ENCODE measurements at places on chromosomes 5 and 9.

DNA sequence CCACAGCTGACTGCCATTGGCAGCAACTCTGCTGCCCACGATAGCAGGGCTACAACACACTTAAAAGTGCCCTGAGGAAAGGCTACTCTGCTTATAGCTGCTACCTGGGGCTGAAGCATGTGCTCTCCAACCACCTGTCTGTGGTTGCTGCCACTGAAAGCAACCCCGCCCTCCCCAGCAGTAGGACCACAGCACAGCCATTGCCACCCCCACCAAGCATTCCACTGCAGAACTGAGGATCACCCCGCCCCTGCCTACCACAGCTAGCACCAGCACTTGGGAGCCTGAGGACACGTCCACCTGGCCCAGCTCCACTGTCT is 85.8 kb downstream of the LPAR1 start:
- no peak for DNase-seq

- DNase-seq = no peak
Measured at GRCh38 chr5:53361708-53362107, 118.7 kb upstream of the FST start.

- peak; percentile 91 for DNase-seq
Measured at GRCh38 chr5:142013734-142014521, 1.1 kb upstream of the GNPDA1 start.

- no peak for DNase-seq
Measured at GRCh38 chr5:86864051-86864450, 246.3 kb downstream of the COX7C start.

DNA sequence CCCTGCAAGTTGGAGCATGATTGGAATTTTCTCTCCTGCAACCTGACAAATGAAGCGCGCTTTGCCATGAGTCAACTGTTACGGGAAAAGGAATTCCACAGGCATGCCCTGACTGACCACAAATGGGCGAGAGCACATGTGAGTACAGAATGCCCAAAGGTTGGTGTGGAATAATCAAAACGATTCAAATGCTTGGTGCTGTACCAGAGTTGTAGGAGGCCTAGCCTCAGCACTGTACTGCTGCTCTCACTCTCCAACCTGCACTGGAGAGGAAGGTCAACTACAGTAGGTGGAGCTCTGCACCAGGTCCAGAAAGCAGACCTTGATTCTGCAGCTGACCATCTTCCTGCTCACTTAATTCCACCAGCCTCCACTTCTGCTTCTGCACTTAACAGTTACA is 406.9 kb upstream of the ACTBL2 start:
- peak; percentile 76 for DNase-seq

- DNase-seq = no peak
Measured at GRCh38 chr5:1824109-1824821, 23.1 kb downstream of the NDUFS6 start.

- DNase-seq = peak; percentile 83
Measured at GRCh38 chr9:98502976-98503325, 205.8 kb downstream of the GABBR2 start.

DNA sequence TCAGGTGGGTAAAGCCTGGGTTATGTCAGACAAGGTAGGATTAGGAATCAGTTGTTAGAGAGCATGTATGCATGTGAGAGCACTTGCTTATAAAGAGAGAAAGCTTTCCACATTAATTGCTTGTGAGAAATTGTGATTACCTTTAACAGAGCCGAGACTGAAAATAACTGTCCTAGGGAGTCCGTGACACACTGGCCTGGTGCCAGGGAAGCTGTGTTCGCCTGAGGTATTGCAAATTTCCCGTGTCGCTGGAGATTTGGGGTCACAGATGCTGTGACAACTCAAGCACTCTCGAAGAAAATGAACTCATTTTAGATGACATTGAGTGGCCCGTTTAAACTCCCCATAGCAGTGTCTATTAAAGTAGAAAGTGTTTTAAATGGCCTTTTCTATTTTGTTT is 9.6 kb downstream of the SLC1A1 start:
- DNase-seq = no peak

DNA sequence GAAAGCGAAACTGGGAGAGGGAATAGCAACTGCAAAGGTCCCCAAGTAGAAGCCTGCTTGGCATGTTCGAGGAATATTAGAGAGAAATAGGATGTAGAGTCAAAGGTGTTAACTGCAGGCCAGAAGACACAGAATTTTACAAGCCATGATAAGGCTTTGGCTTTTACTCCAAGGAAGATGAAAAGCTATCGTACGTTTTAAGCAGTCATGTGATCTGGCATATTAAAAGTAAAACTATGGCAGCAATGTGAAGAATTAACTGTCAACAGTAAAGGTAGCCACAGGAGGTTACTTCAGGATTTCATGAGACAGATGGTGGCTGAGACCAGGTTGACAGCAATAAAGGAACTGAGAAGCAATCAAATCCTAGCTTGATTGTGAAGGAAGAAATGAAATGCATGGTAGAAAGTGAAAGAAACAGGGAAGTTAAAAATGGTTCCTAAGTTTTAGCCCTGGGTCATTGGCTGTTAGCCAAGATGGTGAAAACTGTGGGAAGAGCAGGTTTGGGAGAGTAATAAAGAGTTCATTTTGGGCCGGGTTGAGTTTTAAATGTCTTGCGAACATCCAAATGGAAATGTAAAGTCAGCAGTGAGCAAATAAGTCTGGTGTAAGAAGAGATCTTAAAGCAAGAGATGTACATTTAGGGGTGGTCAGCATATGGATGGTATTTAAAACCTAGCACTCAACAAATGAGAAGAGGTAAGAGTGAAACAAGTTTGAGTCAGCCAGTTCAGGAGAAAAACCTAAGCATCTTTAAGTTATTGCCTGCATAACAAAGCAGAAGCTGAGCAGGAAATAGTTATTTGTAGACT is 20.3 kb upstream of the TTC33 start:
- DNase-seq = no peak

DNA sequence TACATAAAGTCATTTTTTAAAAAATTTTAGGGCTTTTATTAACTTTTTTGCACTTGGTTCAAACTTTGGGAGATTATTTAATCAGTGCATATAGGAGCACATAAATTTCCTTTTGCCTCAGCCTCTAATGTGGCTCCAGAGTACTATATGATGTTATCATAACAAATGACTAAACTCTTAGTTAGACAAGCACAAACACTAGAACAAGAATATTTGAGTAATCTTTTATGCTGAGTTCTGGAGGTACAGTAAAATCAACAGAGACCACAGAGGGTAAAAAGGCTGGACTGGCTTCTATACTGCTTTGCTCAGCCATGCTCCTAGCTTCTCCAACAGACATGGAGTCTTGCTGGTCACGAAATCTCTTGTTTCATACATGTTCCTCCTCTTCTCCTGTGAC is 52.5 kb upstream of the SGCD start:
- DNase-seq = peak; percentile 9

DNA sequence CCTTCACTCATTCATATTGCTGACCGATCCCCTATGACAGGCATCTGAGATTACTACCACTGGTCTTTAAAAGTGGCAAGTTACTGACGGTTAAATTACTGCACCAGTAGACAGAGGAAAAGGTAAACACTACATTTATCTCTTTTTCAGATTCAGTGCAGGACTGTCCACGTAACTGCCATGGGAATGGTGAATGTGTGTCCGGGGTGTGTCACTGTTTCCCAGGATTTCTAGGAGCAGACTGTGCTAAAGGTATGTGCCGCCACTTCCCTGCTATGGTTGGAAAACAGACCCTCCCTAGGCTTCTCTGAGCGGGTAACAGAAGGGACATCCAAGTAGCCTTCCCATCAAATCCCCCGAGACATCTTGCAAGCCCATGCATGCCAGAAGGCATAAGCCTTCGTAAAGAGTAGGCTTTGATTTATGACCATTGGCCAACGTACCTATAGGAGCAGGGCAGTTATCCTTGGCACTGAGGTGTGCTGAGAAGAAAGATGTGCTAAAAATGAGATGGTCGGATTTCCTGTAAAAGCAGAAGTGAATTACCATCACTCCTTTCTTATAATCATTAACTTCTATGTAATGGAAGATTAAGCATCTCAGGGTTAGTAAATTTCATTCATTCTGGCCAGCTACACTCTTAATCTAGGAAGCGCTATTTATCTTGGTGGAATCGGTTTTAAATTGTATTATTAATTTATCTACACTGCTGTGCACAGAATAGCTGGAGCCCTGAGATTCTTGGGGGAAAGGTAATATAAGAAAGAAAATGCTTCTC is 193.4 kb upstream of the WWC1 start:
- DNase-seq = no peak

DNA sequence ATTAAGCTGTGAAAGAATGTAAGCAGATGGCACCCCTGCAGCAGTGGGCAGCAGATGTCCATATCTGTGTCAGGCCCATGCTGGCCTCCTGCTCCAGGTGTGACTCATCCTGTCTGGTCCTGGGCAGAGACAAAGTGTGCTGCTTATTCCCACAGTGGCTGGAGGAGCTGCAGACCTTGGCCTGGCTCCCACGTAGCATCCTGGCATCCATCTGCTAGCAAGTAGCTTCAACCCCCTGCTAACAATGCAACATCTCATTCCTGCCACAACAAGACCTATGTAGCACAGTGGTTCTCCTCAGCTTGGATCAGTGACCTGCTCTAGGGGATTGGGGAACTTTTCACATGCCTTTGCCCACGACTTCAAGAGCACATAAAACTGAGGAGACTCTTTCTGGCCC is 126.4 kb upstream of the SLC12A2 start:
- DNase-seq = peak; percentile 67

- no peak for DNase-seq
Measured at GRCh38 chr9:19976226-19976625, 187.4 kb upstream of the SLC24A2 start.

DNA sequence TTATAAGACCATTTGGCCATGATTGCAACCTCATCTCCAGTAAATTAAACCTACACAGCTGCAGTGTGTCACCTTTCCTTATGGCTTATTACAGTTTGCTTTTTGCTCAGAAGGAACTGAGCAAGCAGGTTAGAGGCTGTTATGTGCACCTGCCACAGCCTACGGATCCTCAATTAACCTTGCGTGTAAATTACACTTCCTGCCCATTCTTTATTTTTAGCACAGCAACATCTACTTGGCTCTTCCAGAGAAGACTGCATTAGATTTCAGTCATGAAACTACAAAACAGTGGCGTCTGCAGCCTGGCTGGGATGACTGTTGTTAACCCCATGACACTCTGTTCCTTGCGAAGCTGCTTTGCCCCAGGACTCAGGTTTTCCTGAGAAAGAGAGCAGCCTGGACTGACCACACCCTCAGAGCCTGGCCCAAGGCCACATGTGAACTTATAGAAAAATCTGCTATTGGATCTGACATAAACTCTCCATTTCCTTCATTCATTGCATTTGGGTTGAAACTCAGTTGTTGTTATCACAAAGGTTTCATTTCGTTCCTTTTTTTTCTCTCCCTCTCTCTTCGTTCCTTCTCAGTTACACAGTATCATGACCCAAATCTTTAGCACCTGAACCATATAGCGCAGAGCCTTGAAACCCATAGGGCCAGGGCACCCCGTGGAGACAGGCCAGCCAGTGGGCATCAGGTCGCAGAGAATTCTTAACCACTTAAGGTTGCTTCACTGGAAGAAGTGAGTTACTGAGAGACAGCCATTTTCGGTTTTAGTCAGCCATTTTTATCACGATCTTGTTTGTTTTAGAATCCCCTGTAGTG is 138.6 kb downstream of the PALM2AKAP2 start:
- no peak for DNase-seq

- DNase-seq = peak; percentile 96
Measured at GRCh38 chr5:115419846-115420585, 123.6 kb upstream of the CCDC112 start.

- no peak for DNase-seq
Measured at GRCh38 chr9:98856982-98857381, 49.5 kb downstream of the GALNT12 start.

- DNase-seq = peak; percentile 81
Measured at GRCh38 chr9:107425101-107426025, 64.2 kb downstream of the KLF4 start.

DNA sequence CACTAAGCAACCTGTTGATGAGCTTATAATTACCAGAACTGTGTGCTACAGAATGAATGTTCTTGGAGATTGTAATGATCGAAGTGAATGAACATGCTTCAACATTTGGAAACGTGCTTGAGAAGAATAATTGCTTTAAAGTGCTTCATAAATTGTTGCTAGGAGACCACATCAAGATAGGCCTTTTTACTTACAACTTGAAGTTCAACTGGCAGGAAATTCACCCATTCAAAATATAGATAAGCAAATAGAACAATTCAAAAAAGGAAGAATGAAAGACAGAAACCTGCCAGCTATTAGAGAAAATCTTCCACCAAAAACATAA is 38.0 kb upstream of the SLC44A1 start:
- DNase-seq = no peak

GRCh38 chr9:124725068-124725452 is 46.1 kb downstream of the NR6A1 start:
- DNase-seq = no peak

GRCh38 chr9:28491121-28491520 is 917.8 kb upstream of the C9orf72 start:
- DNase-seq = no peak

DNA sequence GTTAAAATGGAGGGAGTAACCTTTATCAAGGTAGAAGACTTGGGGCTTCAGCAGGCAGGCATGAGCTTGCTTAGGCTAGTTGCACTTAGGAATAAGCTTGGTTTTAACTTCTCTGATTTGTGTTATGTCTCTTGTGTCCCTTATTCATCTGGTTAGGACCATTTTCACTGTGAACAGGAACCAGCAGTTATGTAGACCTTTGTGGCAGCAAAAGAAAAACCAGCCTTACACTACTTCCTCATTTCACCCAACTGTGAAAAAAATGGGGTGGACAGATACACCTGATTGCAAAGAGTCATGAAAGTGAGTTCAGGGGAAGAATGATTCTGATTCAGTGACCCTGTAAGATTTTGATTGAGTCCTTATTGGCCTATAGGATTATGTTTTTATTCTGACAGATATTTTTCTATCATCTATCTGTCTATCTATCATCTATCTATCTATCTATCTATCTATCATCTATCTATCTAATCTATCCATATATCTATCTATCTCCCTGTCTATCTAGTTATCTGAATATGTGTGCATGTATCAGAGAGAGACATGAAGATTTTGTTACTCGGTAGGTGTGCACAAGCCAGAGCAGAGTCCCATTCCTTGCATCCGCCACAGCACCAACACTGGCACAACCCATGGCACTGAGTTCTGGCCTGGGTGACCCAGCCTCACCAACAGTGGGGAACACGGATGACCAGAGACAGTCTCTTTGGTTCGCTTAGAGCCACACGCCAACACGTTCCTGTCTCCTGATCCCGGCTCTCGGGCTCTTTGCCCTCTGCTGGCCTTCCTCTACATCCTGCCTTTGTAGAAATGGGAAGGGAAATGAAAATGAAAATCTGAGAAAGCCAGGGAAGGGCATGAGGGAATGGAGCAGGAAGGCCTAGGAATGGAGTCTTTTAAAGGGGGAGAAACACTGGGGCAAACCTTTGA is 1.3 kb upstream of the ZNF366 start:
- no peak for DNase-seq

DNA sequence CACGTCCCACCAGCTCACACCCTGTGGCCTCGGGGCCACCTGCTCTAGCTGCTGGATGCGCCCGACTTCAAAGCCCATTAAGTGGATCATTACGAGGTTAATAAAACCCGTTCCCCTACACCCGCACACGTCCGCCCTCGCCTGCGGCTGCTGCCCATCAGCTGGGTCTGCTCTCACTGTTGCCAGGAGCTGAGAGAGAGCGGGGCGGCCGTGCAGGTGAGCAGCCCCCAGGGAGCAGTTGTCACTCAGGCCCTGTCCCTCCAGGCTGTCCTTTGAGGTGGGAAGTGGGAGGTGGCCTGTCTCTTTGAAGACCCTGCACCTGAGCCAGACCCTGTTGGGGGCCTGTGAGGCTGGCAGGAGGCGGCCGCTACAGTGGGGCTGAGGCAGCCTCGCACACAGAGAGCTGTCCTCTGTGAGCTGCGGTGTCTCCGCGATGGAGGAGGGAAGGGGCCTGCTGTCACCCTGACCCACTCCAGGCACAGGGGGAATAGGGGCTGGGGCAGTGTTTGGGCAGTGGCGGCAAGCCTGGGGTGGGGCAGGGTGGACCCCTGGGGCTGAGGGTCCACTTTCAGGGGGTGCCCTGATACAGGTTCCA is 12.8 kb upstream of the UNC5A start:
- no peak for DNase-seq

Data from GM23248 (cell line).